NCI-H1436 (cell line): ENCODE measurements at places on chromosomes 7 and 10.

- DNase-seq: no peak
Measured at GRCh38 chr10:18104223-18104872, 35.9 kb upstream of the CACNB2 start.

DNA sequence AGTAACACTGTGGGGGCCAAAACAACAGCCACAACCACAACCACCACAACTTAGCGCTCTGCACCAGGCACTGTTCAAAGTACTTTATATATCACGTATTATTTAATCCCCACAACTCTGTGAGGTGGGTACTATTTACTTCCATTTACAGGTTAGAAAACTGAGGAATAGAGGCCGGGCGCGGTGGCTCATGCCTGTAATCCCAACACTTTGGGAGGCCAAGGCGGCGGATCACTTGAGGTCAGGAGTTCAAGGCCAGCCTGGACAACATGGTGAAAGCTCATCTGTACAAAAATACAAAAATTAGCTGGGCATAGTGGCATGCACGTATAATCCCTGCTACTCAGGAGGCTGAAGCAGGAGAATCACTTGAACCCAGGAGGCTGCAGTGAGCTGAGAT, 3.6 kb downstream of the DNAJC12 start:
- no peak for DNase-seq

DNA sequence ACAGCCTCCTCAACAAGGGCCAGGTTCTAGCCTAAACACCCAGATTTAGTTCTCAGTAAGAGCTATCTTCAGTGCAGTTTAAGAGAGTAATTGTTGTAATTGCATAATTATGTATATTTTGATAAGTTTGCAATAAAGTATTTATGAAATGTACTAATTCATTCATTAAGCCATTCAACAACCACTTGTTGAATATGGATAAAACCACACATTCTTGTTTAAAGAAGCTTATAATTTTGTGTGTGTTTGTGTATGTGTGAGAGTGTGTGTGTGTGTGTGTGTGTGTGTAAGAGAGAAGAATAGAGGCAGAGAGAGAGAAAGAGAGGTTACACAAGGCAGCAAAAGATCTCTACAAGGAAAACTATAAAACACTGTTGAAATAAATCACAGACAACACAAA, 115.0 kb upstream of the SLC25A13 start:
- DNase-seq: no peak

- no peak for DNase-seq
Measured at GRCh38 chr10:89114846-89115625, 92.1 kb downstream of the CH25H start.

DNA sequence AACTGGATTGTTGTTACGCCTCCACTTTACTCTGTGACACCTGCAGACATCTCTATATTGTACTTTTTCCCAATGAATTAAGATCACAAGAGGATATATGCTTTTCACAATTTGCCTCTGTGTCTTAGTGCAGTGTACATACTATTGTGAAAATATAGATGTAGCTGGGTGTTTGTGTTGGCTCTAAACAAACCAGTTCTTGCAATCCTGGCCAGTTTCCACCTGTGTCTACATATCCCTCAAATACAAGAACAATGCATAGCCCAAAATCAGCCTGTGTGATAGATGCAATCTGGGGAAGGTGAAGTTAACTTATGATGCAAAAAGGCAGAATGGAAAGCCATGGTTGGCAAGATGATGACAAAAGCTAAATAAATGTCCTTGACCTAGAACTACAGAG, 36.5 kb upstream of the DLD start:
- no peak for DNase-seq

DNA sequence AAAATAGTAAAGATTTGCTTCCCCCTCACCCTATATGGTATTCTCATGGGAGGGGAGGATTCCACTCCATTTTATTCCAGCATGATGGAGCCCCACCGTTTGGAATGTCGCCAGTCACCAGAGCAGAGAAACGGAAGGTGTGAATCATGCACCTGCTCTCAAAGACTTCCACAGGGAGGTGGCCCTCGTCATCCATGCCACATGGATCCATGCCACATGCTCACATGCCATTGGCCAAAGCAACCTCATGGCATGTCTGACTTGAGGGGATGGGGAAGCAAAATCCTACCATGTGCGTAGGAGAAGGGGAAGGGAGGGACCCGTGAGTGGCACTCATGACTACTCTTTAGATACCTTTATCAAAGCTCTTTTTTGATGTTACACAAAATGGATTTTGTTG, 256.0 kb downstream of the SKAP2 start:
- no peak for DNase-seq

- DNase-seq: no peak
Measured at GRCh38 chr10:31070691-31071090, 39.0 kb upstream of the ZNF438 start.

DNA sequence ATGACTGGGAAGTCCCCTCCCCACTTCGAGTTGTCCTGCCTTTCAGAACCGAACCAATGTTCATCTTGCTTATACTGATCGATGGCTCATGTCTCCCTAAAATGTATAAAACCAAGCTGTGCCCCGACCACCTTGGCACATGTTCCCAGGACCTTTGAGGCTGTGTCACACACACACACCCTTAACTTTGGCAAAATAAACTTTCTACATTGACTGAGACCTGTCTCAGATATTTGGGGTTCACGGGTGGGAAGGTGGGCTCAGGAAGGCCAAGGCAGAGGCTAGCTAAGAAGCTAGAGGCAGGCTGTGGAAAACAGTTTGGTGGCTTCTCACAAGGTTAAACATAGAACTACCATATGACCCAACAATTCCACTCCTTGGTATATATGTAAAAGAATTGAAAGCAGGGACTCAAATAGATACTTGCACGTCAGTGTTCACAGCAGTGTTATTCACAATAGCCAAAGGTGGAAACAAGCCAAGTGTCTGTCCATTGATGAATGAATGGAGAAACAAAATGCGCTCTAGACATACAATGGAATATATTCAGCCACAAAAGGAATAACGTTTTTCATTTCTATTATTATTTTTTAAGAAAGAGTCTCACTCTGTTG, 15.4 kb downstream of the PRF1 start:
- no peak for DNase-seq

GRCh38 chr7:148540041-148540738, 50.4 kb upstream of the C7orf33 start:
- DNase-seq: no peak

DNA sequence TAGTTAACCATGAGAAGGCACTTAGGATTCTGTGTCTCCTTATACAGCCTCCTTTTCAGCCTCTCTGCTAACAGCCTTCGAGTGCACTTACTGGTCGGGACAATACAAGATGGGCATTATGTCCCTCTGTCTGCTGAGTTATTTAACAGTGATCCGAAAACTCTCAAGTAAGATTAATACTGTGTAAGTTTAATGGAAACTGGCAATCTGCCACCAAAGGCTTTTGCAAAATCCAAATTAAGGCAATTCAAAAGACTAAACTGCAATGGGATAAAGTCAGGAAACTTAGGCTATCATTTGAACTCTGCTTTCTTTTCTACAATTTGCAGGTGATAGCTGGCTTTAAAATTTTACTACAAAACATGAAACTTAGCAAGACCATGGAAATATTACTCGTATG, 477.8 kb downstream of the TFEC start:
- DNase-seq: peak; percentile 67

GRCh38 chr10:124381011-124381611, 37.6 kb downstream of the OAT start:
- DNase-seq: no peak

- DNase-seq: no peak
Measured at GRCh38 chr10:80172896-80173295, 32.4 kb downstream of the ANXA11 start.

GRCh38 chr10:57955076-57955475, 312.6 kb downstream of the IPMK start:
- no peak for DNase-seq

GRCh38 chr7:138166681-138167080, 90.4 kb downstream of the AKR1D1 start:
- no peak for DNase-seq
